ENCODE measurements at places on chromosomes 3 and 15.

DNA sequence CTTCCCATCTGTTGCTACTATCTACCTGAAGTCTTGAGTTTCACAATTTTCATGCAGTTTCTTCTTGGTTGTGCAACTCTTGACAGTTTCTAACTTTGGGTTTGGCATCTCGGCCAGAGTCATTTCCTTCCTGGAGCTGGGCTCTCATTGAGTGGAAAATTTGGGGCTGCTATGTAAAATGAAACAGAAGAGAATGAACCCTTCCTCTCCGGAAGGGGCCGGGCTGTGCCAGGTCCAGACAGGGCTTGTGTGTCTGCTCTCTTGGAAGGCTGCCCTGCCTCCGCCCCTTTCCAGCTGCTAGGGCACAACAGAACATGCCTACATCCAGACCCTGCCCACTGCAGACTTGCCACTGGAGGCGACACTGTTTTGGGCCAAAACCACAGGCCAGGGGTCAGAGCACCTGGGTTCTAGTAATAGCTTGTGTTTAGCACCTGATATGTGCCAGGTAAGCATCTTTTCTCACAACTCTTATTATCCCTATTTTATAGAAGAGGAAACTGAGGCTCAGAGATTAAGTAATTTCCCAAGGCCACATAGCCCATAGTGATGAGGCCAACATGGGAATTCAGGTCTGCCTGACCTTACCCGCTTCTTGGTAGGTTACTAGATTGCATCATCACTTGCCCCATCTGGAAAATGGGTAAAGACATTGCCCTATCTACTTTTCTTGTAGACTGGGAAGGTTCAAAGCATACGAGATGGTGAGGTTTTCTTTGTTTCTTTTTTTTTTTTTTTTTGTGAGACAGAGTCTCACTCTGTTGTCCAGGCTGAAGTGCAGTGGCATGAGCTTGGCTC, 25.0 kb downstream of the IRAK2 start:
- no peaks in the 10 kb centered on the region for H3K36me3 ChIP-seq
- no peak overlapping the region for H3K4me3 ChIP-seq
- H3K27ac ChIP-seq = peak overlapping the region; percentile 84
- peak; percentile 92 for DNase-seq
- H3K27me3 ChIP-seq = no peaks in the 10 kb centered on the region
- H3K4me1 ChIP-seq = peaks cover 86% of the 10 kb centered on the region

- H3K36me3 ChIP-seq = peaks cover 26% of the 10 kb centered on the region
- no peak overlapping the region for H3K27ac ChIP-seq
- H3K4me3 ChIP-seq = no peak overlapping the region
- H3K4me1 ChIP-seq = no peaks in the 10 kb centered on the region
- H3K27me3 ChIP-seq = no peaks in the 10 kb centered on the region
- DNase-seq = no peak
These were observed 70.4 kb downstream of the SATB1 start for GRCh38 chr3:18354701-18355100.

DNA sequence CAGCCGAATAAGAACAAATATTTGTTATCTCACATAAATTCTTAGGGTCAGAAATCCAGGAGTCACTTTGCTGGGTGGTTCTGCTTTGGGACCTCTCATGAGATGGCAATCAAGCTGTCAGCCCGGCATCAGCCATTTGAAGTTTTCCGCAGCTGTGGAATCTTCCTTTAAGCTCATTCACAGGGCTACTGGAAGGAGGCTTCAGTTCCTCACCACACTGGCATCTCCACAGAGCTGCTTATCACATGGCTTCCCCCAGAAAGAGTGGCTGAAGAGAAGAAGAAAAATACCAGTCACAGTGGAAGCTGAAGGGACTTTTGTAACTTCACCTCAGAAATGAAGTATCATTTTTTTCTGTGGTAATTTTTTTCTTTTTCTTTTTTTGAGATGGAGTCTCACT, 267.7 kb downstream of the CHL1 start:
- H3K27ac ChIP-seq = no peak overlapping the region
- no peak for DNase-seq
- no peaks in the 10 kb centered on the region for H3K36me3 ChIP-seq
- H3K27me3 ChIP-seq = no peaks in the 10 kb centered on the region
- no peaks in the 10 kb centered on the region for H3K4me1 ChIP-seq

DNA sequence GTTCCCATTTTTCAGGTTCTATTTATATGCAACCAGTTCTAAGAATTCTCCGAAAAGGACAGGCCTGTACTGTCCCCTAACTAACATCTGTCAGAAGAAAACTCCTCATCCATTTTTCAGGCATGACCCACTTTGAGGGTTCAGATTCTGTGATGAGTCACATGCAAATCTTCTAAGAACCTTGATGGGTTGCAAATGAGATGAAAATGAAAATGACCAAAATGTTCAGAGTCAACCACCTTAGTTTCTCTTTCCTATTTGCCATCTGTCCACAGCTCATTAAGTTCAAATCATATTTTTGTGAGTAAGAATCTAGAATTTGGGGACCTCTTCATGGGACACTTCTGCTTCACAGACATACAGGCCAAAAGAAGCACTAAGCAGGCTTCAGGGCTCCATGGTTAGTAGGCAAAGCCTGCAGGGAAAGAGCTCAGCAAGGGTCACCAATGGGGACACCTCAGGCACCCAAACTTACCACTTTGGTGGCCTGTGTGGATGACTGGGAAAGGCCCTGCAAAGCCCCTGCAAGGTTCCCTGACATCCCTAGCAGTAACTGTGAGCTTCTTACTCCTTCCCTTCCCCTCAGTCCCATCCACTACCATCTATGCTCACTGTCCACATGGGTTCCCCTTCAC, 122.0 kb downstream of the WDR76 start:
- H3K4me3 ChIP-seq = no peak overlapping the region
- no peaks in the 10 kb centered on the region for H3K4me1 ChIP-seq
- H3K27me3 ChIP-seq = no peaks in the 10 kb centered on the region
- H3K27ac ChIP-seq = no peak overlapping the region
- no peaks in the 10 kb centered on the region for H3K36me3 ChIP-seq

- H3K27ac ChIP-seq = no peak overlapping the region
- peak; percentile 48 for DNase-seq
- no peaks in the 10 kb centered on the region for H3K27me3 ChIP-seq
- H3K36me3 ChIP-seq = no peaks in the 10 kb centered on the region
- H3K4me3 ChIP-seq = no peak overlapping the region
These were observed 125.4 kb upstream of the MME start for GRCh38 chr3:154954757-154955156.

- no peak within 1 kb of the TSS for H3K4me3 ChIP-seq
- H3K27me3 ChIP-seq = no peaks in the 10 kb centered on the region
- peak within 1 kb of the TSS; percentile 88 for H3K27ac ChIP-seq
These were observed at the start of gene CAMP for GRCh38 chr3:48222616-48223513. Gene CAMP, plus strand, starts transcription at chr3:48223495. Its CDS starts 17 bp downstream, at chr3:48223512.

- no peak overlapping the region for H3K4me3 ChIP-seq
- no peak for DNase-seq
- H3K27ac ChIP-seq = no peak overlapping the region
- peaks cover 25% of the 10 kb centered on the region for H3K4me1 ChIP-seq
- H3K27me3 ChIP-seq = no peaks in the 10 kb centered on the region
These were observed 332.3 kb downstream of the FOXP1 start for GRCh38 chr3:71251156-71251775.

DNA sequence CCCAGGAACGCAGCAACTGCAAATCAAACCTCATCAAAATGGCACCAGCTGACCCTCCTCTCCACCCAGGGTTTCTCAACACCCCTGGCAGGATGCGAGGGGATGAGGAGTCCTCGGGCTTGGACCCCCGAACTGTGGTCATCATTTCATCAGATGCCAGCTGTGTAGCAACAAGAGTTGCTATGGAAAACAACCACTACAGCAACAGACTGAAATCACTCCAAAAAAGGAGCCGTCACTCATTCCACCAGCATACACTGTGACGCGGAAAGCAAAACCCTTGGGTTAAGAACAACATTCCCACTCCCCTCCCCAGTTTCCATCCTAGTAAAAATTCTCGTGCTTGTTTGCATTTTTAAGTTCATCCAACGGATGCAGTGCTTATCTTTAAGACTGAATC, 40.1 kb downstream of the VGLL4 start:
- H3K4me1 ChIP-seq = no peaks in the 10 kb centered on the region
- no peak overlapping the region for H3K27ac ChIP-seq
- H3K27me3 ChIP-seq = no peaks in the 10 kb centered on the region
- H3K4me3 ChIP-seq = no peak overlapping the region
- H3K36me3 ChIP-seq = peaks cover 19% of the 10 kb centered on the region
- no peak for DNase-seq

DNA sequence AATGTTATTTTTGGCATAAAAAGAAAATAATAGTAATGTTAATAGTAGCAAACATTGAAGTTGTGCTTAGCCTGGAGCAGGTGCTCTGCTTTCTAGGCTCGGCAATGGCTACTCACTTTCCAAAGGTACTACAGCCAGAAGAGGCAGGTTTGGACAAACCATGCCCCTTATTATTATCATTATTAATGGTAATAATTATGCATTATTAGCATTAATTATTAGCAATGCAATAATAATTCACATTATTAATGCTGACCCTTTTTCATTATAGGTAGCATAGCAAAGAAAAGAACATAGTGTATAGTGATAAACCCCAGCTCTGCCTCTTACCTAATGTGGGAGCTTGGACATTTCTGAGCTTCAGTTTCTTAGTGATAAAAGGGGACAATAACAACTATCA, 171.4 kb downstream of the EDEM1 start:
- no peaks in the 10 kb centered on the region for H3K4me1 ChIP-seq
- H3K4me3 ChIP-seq = no peak overlapping the region
- no peaks in the 10 kb centered on the region for H3K36me3 ChIP-seq
- no peaks in the 10 kb centered on the region for H3K27me3 ChIP-seq
- no peak for DNase-seq

- H3K4me1 ChIP-seq = no peaks in the 10 kb centered on the region
- no peak overlapping the region for H3K4me3 ChIP-seq
- no peaks in the 10 kb centered on the region for H3K27me3 ChIP-seq
- DNase-seq = no peak
- H3K36me3 ChIP-seq = no peaks in the 10 kb centered on the region
These were observed 723 bp upstream of the DRD3 start for GRCh38 chr3:114179575-114179974.

GRCh38 chr3:194028434-194029004, 107.4 kb upstream of the HES1 start:
- H3K27ac ChIP-seq = no peak overlapping the region
- no peaks in the 10 kb centered on the region for H3K4me1 ChIP-seq
- H3K4me3 ChIP-seq = no peak overlapping the region

- no peak overlapping the region for H3K4me3 ChIP-seq
- H3K36me3 ChIP-seq = no peaks in the 10 kb centered on the region
- H3K27me3 ChIP-seq = no peaks in the 10 kb centered on the region
These were observed 6.7 kb downstream of the LNP1 start for GRCh38 chr3:100407977-100408532.

DNA sequence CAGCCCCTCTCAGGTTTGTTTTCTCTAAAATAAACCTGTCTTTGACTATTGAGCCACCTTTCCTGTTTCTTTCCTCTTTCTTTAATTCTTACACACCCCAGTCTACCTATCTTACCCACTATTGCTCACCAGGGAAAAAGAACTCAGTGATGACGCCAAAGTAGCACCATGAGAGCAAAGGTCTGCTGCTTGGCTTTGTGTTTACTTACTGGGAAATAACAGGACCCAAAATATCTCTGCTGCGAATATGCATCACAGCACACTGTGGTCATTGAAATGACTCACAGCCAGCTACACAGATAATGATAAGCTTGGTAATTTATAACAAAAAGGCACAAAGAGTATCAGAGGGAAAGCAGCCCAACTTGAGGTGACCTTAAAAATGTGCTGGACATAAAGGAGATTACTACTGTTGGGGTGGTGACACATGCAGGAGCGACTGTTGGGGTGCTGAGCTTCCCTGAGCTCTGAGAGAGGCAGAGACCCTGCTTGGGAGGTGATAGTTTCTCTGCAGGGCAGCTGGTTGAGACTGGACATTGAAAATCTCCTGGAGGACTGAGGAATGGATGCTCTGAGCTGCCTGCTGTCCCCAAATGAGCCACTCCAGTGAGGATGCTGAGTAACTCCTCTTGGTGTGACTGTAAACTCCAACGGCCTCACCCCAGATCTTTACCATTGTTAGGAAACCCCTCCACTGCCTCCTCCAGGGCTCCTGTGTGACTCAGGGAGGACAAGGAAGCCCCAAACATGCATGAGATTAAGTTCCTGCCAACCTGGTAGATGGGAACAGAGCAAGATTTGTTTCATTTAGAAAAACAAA, 14.5 kb downstream of the EFCAB12 start:
- H3K4me3 ChIP-seq = no peak overlapping the region
- H3K36me3 ChIP-seq = no peaks in the 10 kb centered on the region
- no peaks in the 10 kb centered on the region for H3K4me1 ChIP-seq
- no peak overlapping the region for H3K27ac ChIP-seq
- DNase-seq = no peak

GRCh38 chr3:124483915-124484470, 246.3 kb upstream of the UMPS start:
- H3K27me3 ChIP-seq = no peaks in the 10 kb centered on the region
- H3K27ac ChIP-seq = no peak overlapping the region
- no peak for DNase-seq
- no peak overlapping the region for H3K4me3 ChIP-seq
- H3K36me3 ChIP-seq = no peaks in the 10 kb centered on the region

DNA sequence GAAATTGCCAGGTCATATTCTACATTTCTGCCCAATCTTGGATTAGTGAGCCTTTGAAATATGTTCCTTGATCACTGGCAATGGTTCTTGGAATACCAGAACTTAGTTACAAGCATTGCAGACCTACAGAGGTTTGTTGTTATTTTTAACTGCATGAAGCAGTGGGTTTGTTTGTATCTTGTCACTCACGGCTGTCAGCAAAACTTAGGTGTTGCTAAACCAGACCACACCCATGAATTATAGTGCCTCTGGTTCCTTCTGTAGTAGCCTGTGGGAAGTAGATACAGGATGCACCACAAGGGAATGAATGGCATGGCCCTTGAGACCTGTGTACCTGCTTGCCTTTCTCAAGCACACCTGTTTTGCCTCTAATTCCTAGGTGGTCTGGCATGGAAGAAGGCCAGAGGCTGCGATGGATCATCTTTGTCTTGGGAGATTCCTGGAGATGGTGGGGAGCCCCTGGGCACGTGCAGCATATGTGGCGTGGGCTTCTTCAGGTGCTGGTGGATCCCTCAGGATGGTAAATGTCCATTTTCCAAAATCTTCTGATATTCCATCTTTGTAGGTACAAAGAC, 138.8 kb downstream of the SNRPN start:
- no peaks in the 10 kb centered on the region for H3K4me1 ChIP-seq
- DNase-seq = no peak
- no peaks in the 10 kb centered on the region for H3K36me3 ChIP-seq
- no peak overlapping the region for H3K27ac ChIP-seq

- no peak overlapping the region for H3K4me3 ChIP-seq
- H3K4me1 ChIP-seq = peaks cover 21% of the 10 kb centered on the region
- H3K36me3 ChIP-seq = no peaks in the 10 kb centered on the region
- no peaks in the 10 kb centered on the region for H3K27me3 ChIP-seq
These were observed 10.7 kb upstream of the MAPK6 start for GRCh38 chr15:52008359-52008697.

All from CD14-positive monocyte (primary cell).